ENCODE measurements at places on chromosomes 3 and 15.

GRCh38 chr3:120098710-120099109 lies 4.5 kb upstream of the GSK3B start:
- DNase-seq = no peak

DNA sequence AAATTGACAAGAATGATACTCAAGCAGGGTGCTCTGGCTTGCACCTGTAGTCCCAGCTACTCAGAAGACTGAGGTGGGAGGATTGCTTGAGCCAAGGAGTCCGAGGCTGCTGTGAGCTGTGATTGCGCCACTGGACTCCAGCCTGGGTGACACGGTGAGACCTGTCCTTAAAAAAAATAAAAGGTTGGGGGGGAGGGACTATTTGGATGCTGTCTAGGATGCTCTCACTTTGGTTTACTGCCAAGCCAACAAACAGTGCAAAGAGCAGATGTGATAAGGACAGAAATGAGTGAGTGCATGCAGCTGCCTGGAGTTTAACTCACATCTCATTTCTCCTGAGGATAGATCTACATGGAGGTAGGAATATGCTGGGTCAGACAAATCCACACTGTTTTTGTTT lies 130.0 kb downstream of the FRMD4B start:
- DNase-seq = no peak

DNA sequence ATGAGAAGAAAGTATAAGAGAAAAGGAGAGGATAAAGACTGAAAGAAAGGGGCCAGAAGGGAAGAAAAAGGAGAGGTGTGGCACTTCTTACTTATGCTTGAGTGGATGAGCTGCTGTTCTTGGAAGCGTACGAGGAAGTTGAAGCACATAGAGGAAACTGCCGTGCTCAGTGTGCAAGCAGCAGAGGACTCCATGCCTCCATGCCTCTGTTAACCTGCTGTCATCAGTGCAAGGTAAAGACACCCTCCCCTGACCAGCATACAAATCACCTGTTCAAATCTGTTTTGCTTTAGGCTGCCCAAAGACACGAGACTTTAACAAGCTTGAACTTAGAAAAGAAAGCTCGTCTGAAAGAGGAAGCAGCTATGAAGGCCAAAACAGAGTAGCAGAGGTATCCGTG lies 6.4 kb downstream of the WDR5B start:
- DNase-seq = no peak

DNA sequence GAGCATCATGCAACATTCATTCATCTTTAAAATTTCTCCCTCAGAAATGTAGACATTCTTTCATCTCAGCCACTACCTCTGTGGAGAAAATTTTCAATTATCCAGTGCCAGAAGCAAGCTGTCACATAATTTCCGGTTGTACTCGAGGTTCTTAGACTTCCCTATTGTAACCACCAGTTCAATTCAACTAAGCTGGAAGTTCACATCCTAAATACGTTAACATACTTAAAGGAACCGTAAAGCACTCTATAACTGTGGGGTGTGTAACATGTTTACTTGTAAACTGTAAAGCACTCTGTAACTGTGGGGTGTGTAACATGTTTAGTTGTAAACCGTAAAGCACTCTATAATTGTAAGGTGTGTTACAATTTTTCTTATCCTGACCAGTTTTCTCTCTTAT lies 150.3 kb downstream of the PLCL2 start:
- no peak for DNase-seq

- DNase-seq = peak; percentile 76
Measured at GRCh38 chr3:184334470-184335158, 2.8 kb upstream of the FAM131A start.

DNA sequence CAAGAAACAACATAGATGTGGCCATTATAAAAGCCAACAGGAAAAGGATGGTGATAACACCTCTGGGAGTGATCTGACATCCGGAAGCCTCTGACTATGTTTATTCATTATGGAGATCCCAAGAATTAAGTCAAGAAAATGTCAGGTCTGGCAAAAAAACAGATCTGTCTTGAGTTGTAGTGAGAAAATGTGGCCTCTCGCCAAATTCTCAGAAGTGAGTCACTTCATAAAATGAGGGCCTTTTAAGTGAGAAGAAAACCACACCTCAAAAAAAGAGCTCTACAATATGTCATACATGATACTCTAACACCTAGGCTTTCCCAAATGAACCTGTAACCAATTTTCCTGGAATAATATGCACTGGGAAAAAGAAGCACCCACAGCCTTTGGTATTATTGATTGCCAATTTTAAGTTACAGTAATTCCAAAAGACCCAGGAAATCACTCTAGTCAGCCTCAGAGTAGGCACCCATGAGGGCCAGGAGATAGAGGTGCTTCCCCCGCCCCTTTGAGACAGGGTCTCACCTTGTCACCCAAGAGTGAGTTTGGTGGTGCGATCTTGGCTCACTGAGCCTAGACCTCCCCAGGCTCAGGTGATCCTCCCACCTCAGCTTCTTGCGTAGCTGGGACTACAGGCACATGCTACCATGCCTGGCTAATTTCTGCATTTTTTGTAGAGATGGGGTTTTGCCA lies 38.0 kb downstream of the CCR3 start:
- DNase-seq = peak; percentile 48

- DNase-seq = peak; percentile 56
Measured at GRCh38 chr15:38267421-38268022, 14.9 kb downstream of the SPRED1 start.

DNA sequence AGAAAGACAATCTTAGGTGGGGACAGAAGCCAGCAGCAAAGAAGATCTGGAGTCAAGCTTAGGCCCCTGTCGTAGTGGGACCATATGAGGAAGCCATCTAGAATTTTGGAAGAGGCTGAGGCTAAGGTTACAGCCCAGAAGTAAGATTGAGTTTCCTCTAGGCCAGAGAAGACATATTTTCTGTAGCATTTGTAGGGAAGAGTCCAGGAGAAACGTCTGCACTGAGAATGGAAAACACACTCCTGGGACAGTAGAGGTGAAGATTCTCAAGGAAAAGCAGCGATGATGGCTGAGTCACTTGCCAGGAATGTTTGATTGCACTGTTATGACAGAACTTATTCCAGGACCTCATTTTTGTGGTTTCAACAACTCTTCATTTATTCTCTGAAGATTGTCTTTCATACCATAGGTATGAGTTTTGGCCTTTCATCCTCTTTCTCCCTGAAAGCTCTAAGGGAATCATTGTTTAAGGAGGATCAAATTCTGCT lies 107.2 kb downstream of the GTPBP8 start:
- peak; percentile 91 for DNase-seq

DNA sequence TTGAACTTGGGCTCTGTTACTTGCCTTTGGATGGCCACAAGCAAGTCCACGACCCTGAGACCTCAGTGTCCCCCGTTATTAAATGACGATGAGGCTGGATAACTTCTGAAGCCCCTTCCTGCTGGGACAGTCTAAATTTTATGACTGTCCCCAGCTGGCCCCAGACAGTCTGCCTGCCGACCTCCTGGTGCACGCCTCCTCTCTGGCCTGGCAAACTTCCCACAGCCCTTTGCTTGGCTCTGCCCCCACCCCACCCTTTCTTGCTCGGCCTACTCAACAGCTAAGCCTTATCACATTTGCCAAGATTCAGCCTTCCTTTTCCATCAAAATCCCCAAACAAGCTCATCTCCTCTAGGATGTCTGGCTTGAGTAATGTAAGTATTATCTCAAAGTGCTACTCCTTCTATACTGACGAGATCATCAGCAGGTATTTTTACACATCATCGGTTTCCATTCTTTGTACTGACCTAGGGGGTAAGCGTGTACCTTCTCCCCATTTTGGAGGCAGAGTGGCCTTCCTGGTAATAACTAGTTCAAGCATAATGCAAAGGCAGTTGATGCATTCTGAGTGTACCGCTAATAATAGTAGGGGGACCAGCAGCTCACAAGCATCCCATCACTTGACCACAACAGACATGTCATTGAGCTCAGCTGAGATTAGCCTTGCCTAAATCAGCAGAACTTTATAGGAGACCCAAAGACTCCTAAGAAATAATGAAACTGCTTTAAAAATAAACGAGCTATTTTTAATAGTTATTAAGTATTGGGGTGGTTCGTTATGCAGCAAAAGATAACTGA lies 120.8 kb upstream of the HACD2 start:
- no peak for DNase-seq

GRCh38 chr3:128942161-128942952 lies 51.5 kb downstream of the CFAP92 start:
- no peak for DNase-seq

DNA sequence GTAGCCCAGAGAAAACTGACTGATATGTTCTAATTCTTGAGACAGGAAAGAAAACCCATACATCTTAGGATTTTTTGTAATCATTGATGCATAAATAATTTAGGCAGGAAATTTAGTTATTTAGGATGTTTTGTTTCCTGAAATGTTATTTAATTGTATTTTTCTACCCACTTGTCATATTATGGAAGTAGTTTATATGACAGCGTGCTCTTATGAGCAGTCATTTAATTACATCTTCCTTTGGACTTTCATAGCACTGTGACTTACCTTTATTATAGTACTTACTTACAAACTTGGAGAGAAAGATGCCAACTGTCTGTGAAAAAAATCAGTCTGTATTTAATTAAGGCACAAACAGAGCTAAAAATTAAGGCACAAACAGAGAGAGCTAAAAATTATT lies 65.0 kb downstream of the AKAP13 start:
- no peak for DNase-seq

GRCh38 chr3:143182866-143183664 lies 63.5 kb downstream of the CHST2 start:
- no peak for DNase-seq

DNA sequence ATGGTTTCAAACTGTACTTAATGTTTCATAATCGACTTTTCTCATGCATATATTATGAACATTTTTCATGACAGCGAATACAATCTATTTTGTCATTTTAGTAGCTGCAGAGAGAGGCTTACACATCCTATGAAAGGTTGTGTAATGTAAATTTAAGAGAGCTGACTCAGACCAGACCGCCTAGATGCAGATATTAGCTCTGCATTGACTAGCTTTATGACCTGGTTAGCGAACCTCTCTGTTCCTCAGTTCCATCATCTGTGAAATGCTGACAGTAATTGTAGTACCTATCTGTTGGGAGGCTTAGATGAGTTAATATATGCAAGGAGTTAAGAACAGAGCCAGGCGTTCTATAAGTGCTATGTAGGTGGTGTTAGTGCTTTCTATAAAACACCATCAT lies 116.2 kb upstream of the RASGRP1 start:
- DNase-seq = no peak

- DNase-seq = no peak
Measured at GRCh38 chr15:78314181-78314581, 14.8 kb upstream of the SKIC8 start.

- DNase-seq = no peak
Measured at GRCh38 chr15:45114076-45114750, at the start of the genes DUOX2 and DUOXA2. Gene DUOX2, minus strand, starts transcription at chr15:45114172. Its CDS starts 761 bp downstream, at chr15:45113411. Gene DUOXA2, plus strand, starts transcription at chr15:45114326. Its CDS starts 280 bp downstream, at chr15:45114606.

GRCh38 chr3:57068437-57069089 lies 8.1 kb downstream of the SPATA12 start:
- DNase-seq = peak; percentile 89

- DNase-seq = no peak
Measured at GRCh38 chr15:61097852-61098251, 131.2 kb downstream of the RORA start.

DNA sequence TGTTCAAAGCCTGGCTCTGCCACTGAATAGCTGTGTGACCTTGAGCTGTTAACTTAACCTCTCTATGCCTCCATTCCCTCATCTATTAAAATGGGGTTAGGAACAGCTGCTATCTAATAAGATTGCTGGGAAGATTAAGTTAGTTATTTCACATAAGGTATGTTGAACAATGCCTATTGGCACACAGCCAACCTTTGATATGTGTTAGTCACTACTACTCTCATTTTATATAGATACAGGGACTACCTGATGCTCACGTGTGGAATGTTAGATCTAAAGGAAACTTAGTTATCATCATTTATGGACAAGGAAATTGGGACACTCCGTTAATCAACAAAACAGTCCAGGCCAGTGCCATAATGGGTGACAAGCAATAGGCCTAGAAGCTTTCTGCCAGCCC lies 332.4 kb upstream of the PPP2R3A start:
- DNase-seq = no peak

- no peak for DNase-seq
Measured at GRCh38 chr3:13163848-13164382, 90.7 kb upstream of the IQSEC1 start.

DNA sequence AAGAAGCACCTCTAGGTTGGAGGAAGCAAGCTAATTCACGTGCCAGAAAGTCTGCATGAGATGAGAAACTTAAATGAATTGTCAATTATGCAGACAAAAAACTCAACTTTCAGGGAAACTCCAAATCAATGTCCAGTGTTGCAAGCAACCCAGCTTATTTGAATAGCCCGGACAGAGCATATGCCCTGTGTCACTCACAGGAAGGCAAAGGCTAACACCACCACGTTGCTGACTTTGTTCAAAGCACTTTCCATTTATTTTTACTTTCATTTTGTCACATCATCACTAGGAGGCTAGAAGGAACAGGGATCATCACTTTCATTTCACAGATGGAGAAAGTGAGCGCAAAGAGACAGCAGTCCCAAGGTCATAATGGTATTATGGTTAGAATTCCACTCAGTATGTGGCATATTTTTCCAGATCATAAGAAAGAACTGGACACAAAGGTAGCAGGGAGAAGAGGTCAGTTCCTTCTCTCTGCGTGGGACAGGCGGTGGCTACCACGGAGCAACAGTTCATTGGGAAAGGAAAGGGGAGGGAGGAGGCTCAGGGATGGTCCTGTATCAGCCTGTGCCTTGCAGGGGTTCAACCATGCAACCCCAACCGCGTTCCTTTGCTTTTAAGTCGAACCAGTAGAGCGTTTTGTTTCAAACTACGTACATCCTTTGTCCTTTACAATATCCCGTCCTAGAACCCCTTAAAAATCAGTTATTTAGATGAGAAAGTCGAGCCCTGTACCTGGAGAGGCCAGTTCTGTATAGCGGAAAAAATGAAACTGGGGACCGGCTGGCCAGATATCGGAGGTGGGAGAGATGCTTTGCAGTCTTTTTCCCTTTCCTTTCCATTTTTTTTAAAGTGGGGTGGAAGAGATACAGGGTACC lies 1.1 kb downstream of the HEG1 start:
- DNase-seq = peak; percentile 35

- no peak for DNase-seq
Measured at GRCh38 chr3:188071636-188072035, 82.3 kb upstream of the LPP start.

DNA sequence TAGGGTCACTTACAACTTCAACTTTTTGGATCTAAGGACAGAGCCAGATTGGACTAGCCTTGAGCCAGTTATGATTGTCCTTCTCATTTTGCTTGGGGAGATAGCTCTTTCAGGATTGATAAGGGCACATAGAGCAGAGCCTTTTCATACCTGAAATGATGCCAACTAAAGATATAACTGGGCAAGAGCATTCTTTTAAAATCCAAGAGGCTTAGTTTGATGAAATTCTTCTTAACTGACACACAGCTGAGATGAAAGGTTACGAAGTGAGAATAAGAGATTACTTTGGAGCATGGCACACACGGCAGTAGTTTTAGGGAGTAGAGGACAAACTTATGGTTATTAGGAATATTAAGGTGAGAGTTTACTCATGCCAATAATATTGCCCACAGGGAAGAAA lies 12.7 kb downstream of the CD200 start:
- no peak for DNase-seq
